Effector CD4-positive, alpha-beta T cell (primary cell): ENCODE measurements at places on chromosomes 11 and 22.

DNA sequence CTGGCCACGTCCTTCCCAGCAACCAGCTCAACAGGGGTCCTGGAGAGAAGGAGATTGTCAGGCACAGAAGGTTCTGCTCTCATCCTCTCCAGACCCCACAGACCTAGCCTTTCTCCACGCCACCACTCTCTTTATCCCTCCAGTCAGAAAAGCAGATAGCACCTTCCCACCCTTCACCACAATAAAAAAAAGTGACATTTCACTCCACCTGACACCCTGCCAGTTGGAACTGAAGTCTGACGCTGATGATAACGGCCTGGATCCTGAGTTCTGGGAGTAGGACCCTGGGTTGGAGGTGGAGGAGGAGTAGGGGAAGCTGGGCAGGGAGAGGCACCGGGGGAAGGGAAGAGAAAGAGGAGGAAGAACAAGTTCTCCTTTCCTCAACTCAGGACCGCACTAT lies 127.5 kb upstream of the ANO1 start:
- no peak for DNase-seq

DNA sequence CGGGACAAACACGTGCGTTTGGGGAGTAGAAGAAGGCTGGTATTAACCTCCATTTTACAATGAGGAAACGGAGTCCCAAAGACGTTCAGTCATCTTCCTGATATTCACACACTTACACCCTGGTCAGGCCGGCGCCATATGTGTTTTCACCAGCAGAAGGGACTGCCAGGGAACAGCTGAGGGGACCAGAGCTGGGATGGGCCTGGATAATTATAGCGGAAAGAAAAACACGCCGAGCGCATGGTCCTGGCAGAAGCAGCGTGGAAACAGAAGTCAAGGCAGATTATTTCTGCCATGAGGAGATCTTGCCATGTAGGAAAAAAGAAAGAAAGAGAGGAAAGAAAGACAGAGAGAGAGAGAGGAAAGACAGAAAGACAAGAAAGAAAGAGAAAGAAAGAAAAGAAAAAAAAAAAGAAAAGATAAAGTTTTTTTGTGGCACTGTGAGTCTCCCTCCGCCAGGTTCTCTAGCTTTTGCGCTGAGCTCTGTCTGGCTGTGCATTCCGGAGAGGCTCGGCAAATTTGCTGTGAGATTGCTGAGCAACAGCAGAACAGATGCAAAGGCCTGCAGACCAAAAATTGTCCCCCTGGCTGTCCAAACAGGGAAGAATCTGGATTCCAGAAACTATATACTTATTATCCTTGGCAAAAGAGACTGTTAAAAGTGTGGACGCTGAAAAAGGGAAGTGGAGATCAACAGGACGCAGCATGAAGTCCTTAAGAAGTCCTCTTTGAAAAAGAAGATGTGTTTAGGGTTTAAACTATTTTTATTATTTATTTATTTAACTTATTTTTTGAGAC lies 1.3 kb upstream of the UCP2 start:
- DNase-seq: no peak

DNA sequence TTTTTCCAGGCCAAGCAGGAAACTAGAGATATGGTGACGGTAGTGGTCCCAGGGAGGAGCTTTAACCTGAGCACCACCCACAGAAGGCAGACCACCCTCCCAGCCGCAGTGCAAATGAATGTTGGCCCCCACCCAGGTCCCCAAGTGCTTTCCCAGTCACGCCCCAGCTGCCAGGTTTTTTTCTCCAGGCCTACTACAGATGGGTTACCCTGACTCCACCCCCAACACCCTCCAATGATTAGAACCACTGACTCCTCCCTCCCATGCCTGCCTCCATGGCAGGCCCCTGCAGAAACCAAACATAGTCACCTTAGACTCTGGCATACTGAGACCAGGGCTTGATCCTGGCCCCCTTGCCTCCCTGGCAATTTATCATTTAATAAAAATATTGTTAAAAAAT lies 58.7 kb upstream of the CHST1 start:
- no peak for DNase-seq

DNA sequence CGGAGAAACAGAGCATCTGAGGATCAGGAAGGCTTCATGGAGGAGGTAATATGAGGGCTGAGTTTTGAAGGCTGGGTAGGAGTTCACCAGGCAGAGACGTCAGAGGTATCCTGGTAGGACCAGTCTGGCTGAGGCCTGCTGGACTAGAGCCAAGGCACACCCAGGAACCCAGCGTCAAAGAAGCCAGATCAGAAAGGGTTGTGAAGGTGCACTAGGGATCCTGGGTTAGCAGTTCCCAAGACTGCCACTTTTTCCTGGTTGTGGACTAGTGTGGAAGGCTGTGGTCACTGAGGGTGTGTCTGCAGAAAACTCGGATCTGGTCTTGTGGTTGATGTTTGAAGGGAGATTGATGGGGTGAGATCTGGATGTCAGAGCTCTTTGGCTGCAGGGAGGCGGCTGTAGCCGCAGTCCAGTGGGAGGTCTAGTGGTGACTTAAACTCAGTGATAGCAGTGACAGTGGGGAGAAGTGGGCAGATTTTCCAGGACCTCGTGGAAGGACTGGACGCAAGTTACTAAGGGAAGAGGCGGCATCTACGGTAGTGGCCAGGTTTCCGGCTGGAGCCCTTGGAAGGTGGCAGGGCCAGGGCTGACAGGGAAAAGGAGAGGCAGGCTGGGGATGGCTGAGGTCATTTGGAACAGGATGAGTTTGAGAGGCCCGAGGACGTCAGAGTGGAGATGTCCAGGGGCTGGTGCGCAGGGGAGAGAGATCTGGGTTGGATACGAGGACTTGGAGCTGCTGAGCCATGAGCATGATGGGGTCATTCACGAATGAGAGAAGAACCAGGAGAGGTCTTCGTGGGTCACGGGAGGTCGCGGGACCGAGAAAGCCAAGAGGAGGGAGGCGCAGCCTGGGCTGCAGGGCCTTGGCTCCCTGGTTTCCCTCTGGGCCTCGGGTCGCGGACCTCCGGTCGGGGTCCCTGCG lies 10.9 kb downstream of the RELA start:
- DNase-seq: no peak

GRCh38 chr11:131077340-131077739 lies 161.1 kb upstream of the SNX19 start:
- DNase-seq: no peak

DNA sequence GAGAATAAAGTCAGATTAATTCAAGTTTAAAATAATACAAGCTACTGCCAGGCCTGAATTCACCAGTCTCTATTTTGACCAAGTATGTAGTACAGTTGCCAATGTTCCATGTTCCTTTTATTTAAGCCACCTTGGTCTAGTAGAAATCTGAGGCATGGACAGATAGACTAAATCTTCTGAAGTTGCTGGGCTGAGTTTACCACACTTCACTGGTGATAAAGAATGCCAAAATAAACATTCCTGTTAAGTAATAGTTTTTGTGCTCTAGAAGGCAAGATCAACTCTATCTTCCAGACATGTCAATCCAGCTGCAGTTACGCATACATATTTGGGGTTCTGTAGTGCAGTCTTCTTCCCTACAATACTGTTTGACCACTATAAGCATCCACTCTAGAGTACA lies 83.9 kb upstream of the C11orf87 start:
- DNase-seq: no peak

- DNase-seq: no peak
Measured at GRCh38 chr11:95451682-95452081, 220.7 kb upstream of the SESN3 start.
